ENCODE measurements at places on chromosomes 1 and 21. TPM values are rescaled to one million over a fixed set of nuclear protein-coding genes. Genes with fewer than 3 reads are reported as not detected.

The HMGCS2 gene
- 9.2 TPM for total RNA-seq

The PDE4B gene
- 8.5 TPM for total RNA-seq

DNA sequence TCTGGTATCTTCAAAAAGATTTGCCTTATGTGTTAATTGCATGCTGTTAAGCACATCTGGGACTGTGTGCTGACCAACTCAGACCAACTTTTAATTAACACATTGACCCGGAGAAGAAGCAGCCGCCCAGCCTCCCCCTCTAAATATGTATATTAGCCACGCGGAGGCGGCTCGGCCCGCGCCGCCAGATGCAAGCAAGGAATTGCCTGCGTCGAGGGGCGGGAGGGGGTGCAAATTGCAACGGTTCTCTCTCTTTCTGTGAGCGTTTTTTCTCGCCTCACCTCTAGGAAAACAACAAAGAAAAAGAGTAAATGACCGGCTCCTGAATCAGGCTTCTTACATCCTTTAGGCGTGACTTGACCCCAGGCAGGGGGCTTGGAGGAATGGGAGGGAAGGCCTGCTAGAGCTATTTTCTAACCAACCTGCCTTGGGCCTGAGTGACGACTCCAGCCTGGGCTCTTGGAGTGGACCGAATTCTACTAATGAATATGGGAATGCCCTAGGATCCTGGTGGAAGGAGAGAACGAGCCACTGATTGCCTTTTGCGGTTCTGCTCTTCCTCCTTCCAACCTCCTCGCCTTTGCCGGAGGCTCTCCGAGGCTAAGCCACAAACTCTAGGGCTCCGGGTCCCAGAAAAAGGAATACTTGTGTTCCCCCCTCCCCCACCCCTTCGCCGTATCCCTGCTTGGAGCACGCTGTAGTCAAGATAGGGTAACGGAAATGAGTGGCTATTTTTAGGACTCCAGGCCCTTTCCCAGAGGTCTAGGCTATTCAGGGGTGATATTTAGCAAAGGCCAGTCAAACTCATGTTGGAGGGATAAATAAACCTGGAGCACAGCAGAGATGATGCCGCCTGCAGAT lies 417.0 kb upstream of the ESRRG start:
- H3K4me1 ChIP-seq = no peaks in the 10 kb centered on the region
- H3K36me3 ChIP-seq = no peaks in the 10 kb centered on the region
- no peak overlapping the region for H3K4me3 ChIP-seq

GRCh38 chr1:217117973-217118465 lies 394.8 kb upstream of the ESRRG start:
- H3K4me1 ChIP-seq = no peaks in the 10 kb centered on the region
- H3K27ac ChIP-seq = no peak overlapping the region
- no peaks in the 10 kb centered on the region for H3K27me3 ChIP-seq
- no peaks in the 10 kb centered on the region for H3K36me3 ChIP-seq
- DNase-seq = no peak

DNA sequence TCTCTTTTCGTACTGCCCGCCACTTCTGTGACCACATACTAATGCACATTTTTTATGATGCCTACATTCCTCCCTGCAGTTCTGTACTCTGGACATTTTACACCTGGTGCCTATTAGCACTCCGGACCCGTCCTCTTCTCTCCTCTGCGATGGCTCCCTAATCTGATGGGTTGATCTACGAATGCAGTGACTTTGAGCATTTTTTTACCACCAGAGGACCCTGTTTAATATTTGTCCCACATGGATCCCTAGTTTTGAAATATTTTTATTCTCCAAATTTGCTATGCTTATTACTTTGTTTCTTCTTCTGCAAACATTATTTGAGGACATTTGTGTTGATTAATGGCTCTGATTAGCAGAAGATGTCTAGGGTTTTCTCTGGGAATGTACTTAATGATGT lies 5.2 kb downstream of the PPFIA4 start:
- no peak overlapping the region for H3K4me3 ChIP-seq
- H3K27me3 ChIP-seq = no peaks in the 10 kb centered on the region
- no peak for DNase-seq

DNA sequence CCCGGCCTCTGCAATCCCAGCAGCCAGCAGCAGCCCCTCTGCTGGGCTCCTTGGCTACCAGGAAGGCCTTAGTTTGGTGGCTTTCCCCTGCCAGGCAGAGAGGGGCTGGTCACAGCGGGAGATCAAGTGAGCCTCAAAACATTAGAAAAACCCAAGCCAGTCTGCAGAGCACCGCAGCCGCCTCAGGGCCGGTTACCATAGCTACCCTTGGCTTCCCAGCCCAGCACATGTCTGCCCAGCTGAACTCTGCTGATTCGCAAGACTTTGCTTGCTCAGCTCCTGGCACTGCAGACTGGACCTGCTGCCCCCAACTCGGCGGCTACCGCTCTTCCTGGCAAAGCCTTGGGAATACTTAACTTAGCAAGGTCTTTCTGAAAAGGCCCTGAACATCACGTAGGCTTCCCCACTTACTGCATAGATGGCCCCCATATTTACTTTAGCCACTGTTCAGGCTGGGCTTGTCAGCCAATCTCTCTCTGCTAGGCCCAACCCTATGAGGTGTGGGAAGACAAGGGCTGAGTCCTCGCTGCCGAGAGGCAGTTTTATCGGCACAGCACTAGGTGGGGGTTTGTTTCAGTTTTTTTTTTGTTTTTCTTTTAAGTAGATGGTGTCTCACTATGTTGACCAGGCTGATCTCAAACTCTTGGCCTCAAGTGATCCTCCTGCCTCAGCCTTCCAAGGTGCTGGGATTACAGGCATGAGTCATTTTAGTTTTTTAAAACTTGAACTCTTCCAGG lies 28.6 kb upstream of the PLEKHG5 start:
- H3K4me1 ChIP-seq = peaks cover 10% of the 10 kb centered on the region
- H3K27ac ChIP-seq = no peak overlapping the region
- no peak overlapping the region for H3K4me3 ChIP-seq
- no peaks in the 10 kb centered on the region for H3K27me3 ChIP-seq

- H3K4me3 ChIP-seq = no peak overlapping the region
- no peak overlapping the region for H3K27ac ChIP-seq
- no peaks in the 10 kb centered on the region for H3K27me3 ChIP-seq
- H3K36me3 ChIP-seq = no peaks in the 10 kb centered on the region
- peaks cover 5% of the 10 kb centered on the region for H3K4me1 ChIP-seq
Measured at GRCh38 chr1:219659005-219659600, 46.2 kb upstream of the ZC3H11B start.

Data from gastrocnemius medialis (tissue), 4 donors.